ENCODE measurements at places on chromosomes 1 and 21. TPM values are rescaled to one million over a fixed set of nuclear protein-coding genes. Genes with fewer than 3 reads are reported as not detected.
A peak's percentile ranks its signal among the peaks of the same experiment; 100 is the strongest.

PLPPR5 gene
- not detected for total RNA-seq

LRRC7 gene
- total RNA-seq = 0.49 TPM

RXRG gene
- total RNA-seq = not detected

PAQR6 gene
- 3.5 TPM for total RNA-seq

S100A9 gene
- total RNA-seq = 197 TPM

PCP4L1 gene
- not detected for total RNA-seq

TEKT2 gene
- total RNA-seq = 0.71 TPM

GRCh38 chr1:24118410-24119242 lies 6.7 kb upstream of the MYOM3 start:
- H3K36me3 ChIP-seq = no peaks in the 10 kb centered on the region
- no peak overlapping the region for H3K4me3 ChIP-seq

DNA sequence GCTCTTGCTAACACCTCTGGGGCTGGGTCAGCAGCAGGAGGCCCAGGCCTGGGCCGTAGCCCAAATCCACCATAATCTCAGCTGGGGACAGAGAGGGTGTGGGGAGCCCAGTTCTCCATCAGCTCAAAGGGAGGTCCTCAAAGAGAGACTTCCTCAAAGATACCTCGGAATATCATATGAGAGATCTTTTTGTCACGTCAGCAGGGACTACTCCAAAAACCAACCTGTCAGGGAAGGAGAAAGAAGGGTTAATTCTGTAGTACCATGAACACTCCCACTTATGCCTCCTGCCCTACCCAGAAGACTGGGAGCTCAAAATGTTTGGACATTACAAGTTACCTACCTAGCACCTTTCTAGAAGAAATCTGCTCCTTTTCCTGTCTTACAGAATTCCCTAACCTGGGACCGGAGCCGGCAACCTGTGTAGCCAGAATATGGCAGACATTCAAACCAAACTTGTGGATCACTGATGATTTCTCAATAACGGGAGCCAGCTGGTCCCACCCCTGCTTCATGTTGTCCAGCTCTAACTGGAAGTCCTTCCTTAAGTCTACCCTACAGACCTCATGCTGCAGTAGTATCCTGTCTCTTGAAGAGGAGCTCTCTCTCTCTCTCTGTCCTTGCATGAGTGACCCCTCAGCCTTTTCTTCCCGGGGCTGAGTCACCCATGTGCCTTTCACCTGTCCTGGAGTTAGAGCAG lies 4.8 kb downstream of the RSPO1 start:
- no peak overlapping the region for H3K4me3 ChIP-seq
- no peak overlapping the region for H3K27ac ChIP-seq
- DNase-seq = no peak
- no peaks in the 10 kb centered on the region for H3K27me3 ChIP-seq

- no peak overlapping the region for H3K4me3 ChIP-seq
- no peak for DNase-seq
- no peaks in the 10 kb centered on the region for H3K4me1 ChIP-seq
- no peaks in the 10 kb centered on the region for H3K36me3 ChIP-seq
Observed at GRCh38 chr21:35850029-35850428, 210.3 kb downstream of the SETD4 start.

GRCh38 chr1:90946630-90947029 lies 75.2 kb downstream of the ZNF644 start:
- DNase-seq = no peak
- H3K27ac ChIP-seq = no peak overlapping the region
- no peak overlapping the region for H3K4me3 ChIP-seq
- no peaks in the 10 kb centered on the region for H3K27me3 ChIP-seq

- H3K27ac ChIP-seq = peak overlapping the region; percentile 96
- DNase-seq = no peak
- no peaks in the 10 kb centered on the region for H3K27me3 ChIP-seq
Observed at GRCh38 chr21:41360072-41360821, 1.6 kb upstream of the MX2 start.

- H3K4me1 ChIP-seq = no peaks in the 10 kb centered on the region
- no peak overlapping the region for H3K27ac ChIP-seq
- H3K4me3 ChIP-seq = no peak overlapping the region
- no peaks in the 10 kb centered on the region for H3K27me3 ChIP-seq
- peak; percentile 3 for DNase-seq
Observed at GRCh38 chr1:108107658-108108057, 92.5 kb downstream of the SLC25A24 start.

- no peak for DNase-seq
- peaks cover 44% of the 10 kb centered on the region for H3K36me3 ChIP-seq
- no peak overlapping the region for H3K27ac ChIP-seq
Observed at GRCh38 chr1:25804244-25804963, 4.4 kb downstream of the SELENON start.

- no peaks in the 10 kb centered on the region for H3K4me1 ChIP-seq
- no peak for DNase-seq
- H3K27ac ChIP-seq = no peak overlapping the region
- H3K4me3 ChIP-seq = no peak overlapping the region
Observed at GRCh38 chr1:238177351-238177750, 286.6 kb upstream of the ZP4 start.

DNA sequence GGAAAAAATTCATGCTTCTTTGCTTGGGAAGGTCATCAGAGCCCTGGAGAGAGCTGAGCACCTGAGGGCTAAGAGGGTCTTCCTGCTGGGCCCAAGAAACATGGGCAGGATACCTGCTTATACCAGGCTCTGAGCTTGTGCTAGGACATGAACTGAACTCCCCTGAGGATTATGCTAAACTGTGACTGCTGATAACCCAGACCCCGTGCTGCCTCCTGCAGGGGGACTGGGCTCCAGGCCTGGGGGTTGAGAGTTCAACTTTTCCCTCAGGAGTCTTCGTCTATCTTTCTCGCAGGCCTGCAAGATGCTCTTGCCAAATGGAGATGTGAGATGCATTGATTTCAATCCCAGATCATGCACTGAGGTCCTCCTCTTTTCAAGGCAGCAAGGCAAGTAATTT lies 368.5 kb downstream of the HHAT start:
- no peak overlapping the region for H3K27ac ChIP-seq
- no peaks in the 10 kb centered on the region for H3K4me1 ChIP-seq
- no peaks in the 10 kb centered on the region for H3K27me3 ChIP-seq
- DNase-seq = no peak
- H3K36me3 ChIP-seq = no peaks in the 10 kb centered on the region

DNA sequence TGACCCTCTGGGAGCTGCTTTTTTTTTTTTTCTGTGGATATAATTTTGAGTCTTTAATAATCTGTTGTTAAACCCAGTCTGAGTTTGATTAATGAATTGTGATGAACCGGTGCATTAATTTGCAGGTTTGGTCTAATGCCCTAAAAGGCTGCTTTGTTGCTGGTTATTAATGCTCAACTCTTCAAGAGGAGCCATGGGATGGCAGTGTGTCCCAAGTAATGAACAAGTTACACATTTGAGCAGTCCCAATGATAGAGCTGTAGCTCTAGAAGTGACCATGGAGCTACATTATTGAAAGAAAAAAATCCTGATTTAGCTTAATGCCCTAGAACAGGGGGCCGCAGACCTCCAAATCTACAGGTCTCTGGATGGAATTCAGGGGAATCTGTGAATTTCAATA lies 53.1 kb downstream of the RWDD3 start:
- H3K27me3 ChIP-seq = no peaks in the 10 kb centered on the region
- no peak overlapping the region for H3K27ac ChIP-seq
- H3K36me3 ChIP-seq = no peaks in the 10 kb centered on the region
- no peaks in the 10 kb centered on the region for H3K4me1 ChIP-seq
- no peak for DNase-seq

DNA sequence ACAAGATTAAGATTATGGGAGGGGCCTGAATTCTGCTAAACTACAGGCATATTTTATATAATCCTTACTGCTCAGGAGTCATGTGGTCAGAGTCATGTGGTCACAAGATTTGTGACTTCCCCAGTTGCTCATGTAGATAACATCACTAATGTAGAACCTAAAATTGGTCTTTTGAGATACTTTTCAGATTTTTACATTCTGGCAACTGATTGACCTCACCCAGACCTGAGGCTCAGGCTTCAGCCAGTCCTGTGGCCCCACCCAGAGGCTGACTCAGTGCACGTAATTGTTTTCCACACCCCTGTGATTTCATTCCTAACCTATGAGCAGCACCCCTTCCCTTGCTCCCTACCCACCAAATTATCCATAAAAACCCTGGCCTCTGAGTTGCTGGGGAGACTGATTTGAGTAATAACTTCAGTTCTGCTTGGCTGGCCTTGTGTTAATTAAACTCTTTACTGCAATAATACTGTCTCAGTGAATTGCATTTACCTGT lies 41.7 kb upstream of the ZNF326 start:
- no peak overlapping the region for H3K27ac ChIP-seq
- no peak overlapping the region for H3K4me3 ChIP-seq
- no peak for DNase-seq
- H3K36me3 ChIP-seq = no peaks in the 10 kb centered on the region
- no peaks in the 10 kb centered on the region for H3K27me3 ChIP-seq

DNA sequence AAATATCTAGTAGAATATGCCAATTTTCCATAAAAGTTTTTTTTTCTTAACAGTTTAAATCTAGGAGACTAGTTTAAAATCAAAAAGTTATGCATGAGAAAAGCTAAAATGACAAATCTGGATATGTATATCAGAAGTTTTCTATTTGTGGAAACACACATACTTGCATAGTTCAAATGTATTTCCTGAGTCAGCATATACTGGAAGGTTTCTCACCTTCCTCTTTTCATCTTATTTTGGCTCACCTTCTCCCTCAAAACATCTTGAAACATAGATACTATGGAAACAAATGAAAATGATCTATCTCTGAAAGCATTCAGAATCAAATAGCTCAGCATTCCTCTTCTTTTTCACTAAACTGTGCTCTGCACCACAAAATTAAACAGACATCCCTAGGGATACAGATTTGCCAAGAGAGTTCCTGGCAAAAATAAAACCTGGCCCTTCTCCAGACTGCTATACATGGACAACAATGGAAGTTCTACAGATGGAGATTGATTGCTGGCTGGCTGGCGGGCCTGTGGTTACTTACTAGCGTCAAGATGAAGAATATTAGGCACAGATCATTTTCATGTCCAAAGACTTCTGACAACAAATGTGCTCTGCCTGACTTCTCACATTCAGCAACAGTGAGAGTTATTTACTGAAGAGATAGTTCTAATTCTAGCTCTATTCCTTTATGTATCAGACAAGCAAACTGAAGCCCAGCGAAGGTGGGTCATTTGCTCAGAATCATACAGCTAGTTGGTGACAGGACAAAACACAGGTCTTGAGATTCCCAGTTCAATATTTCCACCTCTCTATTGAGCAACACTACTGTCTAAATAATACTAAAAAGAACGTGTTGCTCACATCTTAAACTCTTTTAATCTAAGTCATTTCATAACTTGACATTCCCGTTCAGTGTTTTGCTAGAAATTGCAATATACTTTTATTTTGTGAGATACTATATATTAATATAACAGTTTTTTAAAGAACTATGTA lies 26.6 kb downstream of the DIPK1A start:
- no peak overlapping the region for H3K4me3 ChIP-seq
- no peaks in the 10 kb centered on the region for H3K36me3 ChIP-seq
- peaks cover 4% of the 10 kb centered on the region for H3K4me1 ChIP-seq
- no peak overlapping the region for H3K27ac ChIP-seq

DNA sequence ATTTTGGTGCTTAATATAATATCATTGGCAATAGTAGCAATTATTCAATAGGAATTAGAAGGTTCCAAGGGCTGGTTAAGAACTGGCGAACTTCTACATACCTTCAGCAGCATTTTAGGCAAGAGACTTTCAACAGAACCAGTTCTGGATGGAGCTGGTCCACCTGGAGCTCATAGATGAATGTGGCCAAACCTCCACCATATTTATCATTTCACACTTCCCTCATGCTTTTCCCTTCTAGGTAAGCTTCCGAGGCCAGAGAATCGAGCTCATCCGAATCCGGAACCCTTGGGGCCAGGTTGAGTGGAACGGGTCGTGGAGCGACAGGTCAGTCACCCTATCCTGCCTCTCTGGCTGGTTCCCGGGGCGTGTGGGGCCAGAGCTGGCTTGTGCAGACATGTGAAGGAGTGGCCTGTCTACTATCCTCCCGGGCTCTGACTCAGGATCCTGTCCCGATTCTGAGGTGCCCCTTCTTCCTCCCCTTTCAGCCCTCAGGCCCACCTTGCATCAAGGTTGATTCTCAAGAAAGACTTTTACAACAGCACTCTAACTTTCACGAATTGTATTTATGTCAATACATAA lies 24.7 kb downstream of the CAPN9 start:
- no peak overlapping the region for H3K4me3 ChIP-seq
- no peaks in the 10 kb centered on the region for H3K36me3 ChIP-seq
- no peaks in the 10 kb centered on the region for H3K27me3 ChIP-seq
- no peak for DNase-seq

DNA sequence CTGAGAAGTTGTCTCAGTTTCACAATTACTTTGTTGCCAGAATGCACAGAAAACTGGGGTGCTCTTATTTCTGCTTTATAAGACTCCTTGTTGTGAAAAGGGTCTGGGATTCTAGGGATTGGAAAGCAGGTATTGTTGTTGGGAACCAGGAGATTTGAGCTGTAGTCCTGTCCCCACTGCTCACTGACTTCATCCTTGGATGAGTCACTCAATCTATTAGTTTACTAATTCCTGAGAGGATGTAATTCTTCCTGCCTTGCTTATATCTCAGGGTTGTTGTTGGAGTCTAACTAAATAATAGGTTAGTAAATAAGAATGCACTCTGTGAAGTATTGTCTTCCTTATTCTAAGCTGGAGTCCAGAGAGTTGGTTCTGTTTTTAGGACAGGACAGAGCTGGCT lies 172.5 kb upstream of the GALNT2 start:
- no peaks in the 10 kb centered on the region for H3K27me3 ChIP-seq
- no peak overlapping the region for H3K4me3 ChIP-seq

- H3K36me3 ChIP-seq = no peaks in the 10 kb centered on the region
- H3K27me3 ChIP-seq = no peaks in the 10 kb centered on the region
- H3K4me3 ChIP-seq = no peak overlapping the region
- DNase-seq = no peak
Observed at GRCh38 chr1:42841010-42841409, 5.4 kb upstream of the ZNF691 start.

GRCh38 chr1:244302876-244303609 lies 148.7 kb downstream of the ADSS2 start:
- no peak overlapping the region for H3K27ac ChIP-seq
- no peaks in the 10 kb centered on the region for H3K27me3 ChIP-seq
- no peak for DNase-seq
- peaks cover 3% of the 10 kb centered on the region for H3K4me1 ChIP-seq
- no peak overlapping the region for H3K4me3 ChIP-seq

GRCh38 chr1:20141466-20141865 lies 2.3 kb downstream of the PLA2G2F start:
- H3K27me3 ChIP-seq = no peaks in the 10 kb centered on the region
- H3K4me3 ChIP-seq = no peak overlapping the region
- H3K36me3 ChIP-seq = no peaks in the 10 kb centered on the region
- H3K27ac ChIP-seq = no peak overlapping the region
- DNase-seq = no peak

- no peaks in the 10 kb centered on the region for H3K27me3 ChIP-seq
- H3K4me3 ChIP-seq = no peak overlapping the region
- no peak overlapping the region for H3K27ac ChIP-seq
- DNase-seq = no peak
- H3K36me3 ChIP-seq = no peaks in the 10 kb centered on the region
- no peaks in the 10 kb centered on the region for H3K4me1 ChIP-seq
Observed at GRCh38 chr1:39892601-39893595, 8.8 kb downstream of the MYCL start.

- H3K36me3 ChIP-seq = no peaks in the 10 kb centered on the region
- H3K27ac ChIP-seq = no peak overlapping the region
- no peak overlapping the region for H3K4me3 ChIP-seq
- H3K4me1 ChIP-seq = peaks cover 3% of the 10 kb centered on the region
Observed at GRCh38 chr1:18673976-18674375, 43.3 kb downstream of the PAX7 start.

All from naive thymus-derived CD4-positive, alpha-beta T cell (primary cell).